Activated B cell treated with CpG ODN at 0.5 μM for 24 hours (primary cell): ENCODE measurements at places on chromosomes 2 and 18. TPM values are rescaled to one million over a fixed set of nuclear protein-coding genes. Genes with fewer than 3 reads are reported as not detected.

The G6PC2 gene
- total RNA-seq, result not detected in 2 replicates

The SERPINB10 gene
- not detected in 2 replicates for total RNA-seq

The ELOA2 gene
- total RNA-seq, result not detected in 2 replicates

GRCh38 chr2:49490710-49491109 lies 336.4 kb upstream of the FSHR start:
- DNase-seq, result no peak

- peak; percentile 72 for DNase-seq
Measured at GRCh38 chr2:60439219-60439974, 114.1 kb downstream of the BCL11A start.

DNA sequence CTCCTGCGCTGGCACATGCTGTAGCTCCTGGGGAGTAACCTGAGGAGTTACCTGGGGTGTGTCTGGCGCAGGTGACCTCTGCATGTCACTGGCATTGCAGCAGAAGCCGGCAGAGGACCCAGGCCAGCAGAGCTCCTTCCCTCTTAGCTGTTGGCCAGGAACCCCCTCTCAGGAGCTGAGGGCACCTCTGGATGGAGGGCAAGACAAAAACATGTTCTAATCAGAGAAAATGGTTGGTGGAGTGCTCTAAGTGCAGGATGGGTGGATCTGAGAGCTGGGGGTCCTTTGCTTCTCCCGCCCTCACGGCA lies 44.9 kb upstream of the SNTG2 start:
- no peak for DNase-seq
